ENCODE measurements at places on chromosomes 5 and 9. TPM values are rescaled to one million over a fixed set of nuclear protein-coding genes. Genes with fewer than 3 reads are reported as not detected.

SLC34A3 gene
- total RNA-seq: not detected

GRM6 gene
- not detected for total RNA-seq

PLK2 gene
- 68.1 TPM for total RNA-seq

DPYSL3 gene
- total RNA-seq: not detected

GPR21 gene
- total RNA-seq: not detected

CLIC3 gene
- 8.8 TPM for total RNA-seq

CNTLN gene
- not detected for total RNA-seq

TMC1 gene
- total RNA-seq: not detected

LPAR1 gene
- total RNA-seq: not detected

PHF24 gene
- total RNA-seq: not detected

PCDHB5 gene
- total RNA-seq: not detected

CDH9 gene
- not detected for total RNA-seq

ENTR1 gene
- total RNA-seq: 33.0 TPM

SCGB3A2 gene
- not detected for total RNA-seq

ANKRD18B gene
- total RNA-seq: not detected

TNIP1 gene
- 133 TPM for total RNA-seq

FOXI1 gene
- not detected for total RNA-seq

TNFSF8 gene
- 47.7 TPM for total RNA-seq

NDST1 gene
- total RNA-seq: 0.22 TPM

GPR151 gene
- total RNA-seq: not detected

RASEF gene
- not detected for total RNA-seq

PLCXD3 gene
- not detected for total RNA-seq

LTC4S gene
- total RNA-seq: 4.8 TPM

FOXD4L3 gene
- not detected for total RNA-seq

PLAC8L1 gene
- total RNA-seq: not detected

GRAMD2B gene
- 10.4 TPM for total RNA-seq

SEMA6A gene
- total RNA-seq: not detected

RAB3C gene
- not detected for total RNA-seq

SPAG8 gene
- 0.92 TPM for total RNA-seq

NR4A3 gene
- total RNA-seq: 122 TPM

PTCH1 gene
- 13.7 TPM for total RNA-seq

CDC14B gene
- total RNA-seq: 2.4 TPM

DND1 gene
- total RNA-seq: 1.2 TPM

TARS1 gene
- 31.4 TPM for total RNA-seq

FOXD4L5 gene
- total RNA-seq: not detected

PPP3R2 gene
- total RNA-seq: not detected

COL5A1 gene
- total RNA-seq: 0.31 TPM

BAAT gene
- total RNA-seq: not detected

LECT2 gene
- total RNA-seq: not detected

CER1 gene
- total RNA-seq: not detected

CHSY3 gene
- total RNA-seq: not detected
